T-cell (primary cell): ENCODE measurements at places on chromosomes 11 and 22. TPM values are rescaled to one million over a fixed set of nuclear protein-coding genes. Genes with fewer than 3 reads are reported as not detected.
A peak's percentile ranks its signal among the peaks of the same experiment; 100 is the strongest.

DNA sequence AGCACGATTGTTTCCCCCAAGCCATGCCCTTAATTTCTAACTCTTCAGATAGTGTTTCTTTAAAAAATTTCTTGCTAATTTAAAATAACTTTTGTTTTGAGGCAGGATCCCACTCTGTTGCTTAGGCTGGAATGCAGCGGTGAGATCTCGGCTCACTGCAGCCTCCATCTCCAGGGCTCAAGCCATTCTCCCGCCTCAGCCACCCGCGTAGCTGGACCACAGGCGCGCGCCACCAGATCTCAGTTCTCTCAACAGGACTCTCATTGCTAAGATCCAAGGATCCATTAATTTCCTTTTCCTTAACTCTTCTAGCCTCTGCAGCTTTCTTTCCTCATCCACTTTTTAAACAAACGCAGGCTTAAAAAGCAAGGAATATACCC, 327 bp upstream of the MED17 start:
- H3K27me3 ChIP-seq: no peaks in the 10 kb centered on the region
- H3K36me3 ChIP-seq: no peaks in the 10 kb centered on the region
- H3K27ac ChIP-seq: peak overlapping the region; percentile 86

DNA sequence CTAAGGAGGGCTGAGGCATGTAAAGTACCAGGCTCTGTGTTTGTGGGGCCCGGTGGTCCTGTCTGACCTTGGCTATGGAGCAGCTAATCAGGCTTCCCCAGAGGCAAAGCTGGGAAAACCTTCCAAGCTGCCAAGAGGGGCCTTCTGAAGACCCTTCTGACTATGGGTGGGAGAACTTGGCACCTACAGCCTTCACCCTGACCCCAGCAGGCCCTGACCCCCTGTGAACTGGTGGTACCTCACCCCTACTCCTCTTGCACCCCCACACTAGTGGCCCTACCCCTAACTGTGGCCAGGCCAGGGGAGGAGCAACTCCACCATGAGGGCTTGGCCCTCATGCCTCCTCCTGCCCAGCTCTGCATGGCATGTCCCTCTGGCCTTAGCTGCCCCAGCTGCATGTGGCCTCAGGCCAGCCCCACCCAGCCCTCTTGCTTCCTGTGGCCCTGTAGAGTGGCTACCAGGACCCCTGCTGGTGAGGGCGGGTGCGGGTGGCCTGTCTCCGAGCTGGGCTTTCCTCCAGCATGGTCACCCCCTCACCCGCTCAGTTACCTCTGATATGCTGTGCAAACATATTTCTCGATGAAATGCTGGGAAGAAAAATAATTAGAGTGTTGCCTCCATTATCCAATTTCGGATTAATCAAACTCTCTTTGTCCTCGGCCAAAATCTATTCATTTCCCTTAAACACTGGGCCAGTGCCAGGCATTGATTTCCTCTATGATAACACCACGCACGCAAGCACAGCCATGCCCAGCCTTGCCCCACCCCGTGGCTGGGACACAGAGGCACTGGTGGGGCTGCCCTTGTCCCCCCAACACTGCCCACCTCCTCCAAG, 7.5 kb downstream of the GNAZ start:
- H3K27ac ChIP-seq: no peak overlapping the region
- no peak overlapping the region for H3K4me3 ChIP-seq
- H3K36me3 ChIP-seq: no peaks in the 10 kb centered on the region
- H3K27me3 ChIP-seq: peaks cover 55% of the 10 kb centered on the region
- no peaks in the 10 kb centered on the region for H3K4me1 ChIP-seq

The ZNF215 gene
- total RNA-seq: 0.70 TPM

DNA sequence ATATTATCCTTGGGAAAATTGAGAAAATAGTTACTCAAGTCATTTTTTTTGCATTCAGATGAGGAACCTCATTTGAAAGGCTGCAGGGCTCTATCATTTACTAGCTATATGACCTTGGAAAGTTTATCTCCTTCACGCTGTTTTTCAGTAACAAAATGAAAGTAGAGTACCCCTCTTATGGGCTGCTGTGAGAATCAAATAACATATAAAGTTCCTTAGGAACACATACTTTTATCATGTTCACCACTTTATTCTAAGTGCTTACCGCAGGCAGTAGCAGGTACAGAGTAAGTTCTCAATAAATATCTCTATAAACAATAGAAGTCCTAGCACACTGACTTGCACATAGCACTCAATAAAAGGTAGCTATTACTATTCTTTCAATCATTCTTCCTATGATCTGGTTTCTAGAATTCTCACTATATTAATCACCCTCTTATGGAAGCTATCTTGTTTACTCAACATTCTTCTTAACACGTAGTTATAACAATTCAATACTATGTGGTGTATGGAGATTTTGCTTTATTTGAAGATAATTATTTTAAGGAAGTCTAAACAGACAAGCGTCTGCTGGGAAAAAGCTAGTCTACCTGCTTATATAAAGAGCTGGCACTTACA, 1.9 kb downstream of the C11orf71 start:
- peaks cover 4% of the 10 kb centered on the region for H3K36me3 ChIP-seq
- peaks cover 9% of the 10 kb centered on the region for H3K4me1 ChIP-seq
- H3K27ac ChIP-seq: no peak overlapping the region
- DNase-seq: no peak
- H3K27me3 ChIP-seq: no peaks in the 10 kb centered on the region

The FREY1 gene
- total RNA-seq: 4.6 TPM

The OR52I2 gene
- total RNA-seq: not detected

GRCh38 chr11:110130642-110131238, 37.5 kb downstream of the ZC3H12C start:
- no peaks in the 10 kb centered on the region for H3K4me1 ChIP-seq
- H3K36me3 ChIP-seq: no peaks in the 10 kb centered on the region
- H3K27me3 ChIP-seq: no peaks in the 10 kb centered on the region

The CBLIF gene
- not detected for total RNA-seq

- no peaks in the 10 kb centered on the region for H3K36me3 ChIP-seq
- DNase-seq: no peak
- no peak overlapping the region for H3K27ac ChIP-seq
- H3K4me3 ChIP-seq: no peak overlapping the region
- no peaks in the 10 kb centered on the region for H3K27me3 ChIP-seq
- H3K4me1 ChIP-seq: no peaks in the 10 kb centered on the region
Observed at GRCh38 chr22:30617819-30618218, 10.8 kb downstream of the TCN2 start.

GRCh38 chr11:16217631-16218030, 138.7 kb downstream of the SOX6 start:
- H3K4me3 ChIP-seq: no peak overlapping the region
- no peak overlapping the region for H3K27ac ChIP-seq
- no peaks in the 10 kb centered on the region for H3K4me1 ChIP-seq
- H3K36me3 ChIP-seq: no peaks in the 10 kb centered on the region
- H3K27me3 ChIP-seq: no peaks in the 10 kb centered on the region
- no peak for DNase-seq

DNA sequence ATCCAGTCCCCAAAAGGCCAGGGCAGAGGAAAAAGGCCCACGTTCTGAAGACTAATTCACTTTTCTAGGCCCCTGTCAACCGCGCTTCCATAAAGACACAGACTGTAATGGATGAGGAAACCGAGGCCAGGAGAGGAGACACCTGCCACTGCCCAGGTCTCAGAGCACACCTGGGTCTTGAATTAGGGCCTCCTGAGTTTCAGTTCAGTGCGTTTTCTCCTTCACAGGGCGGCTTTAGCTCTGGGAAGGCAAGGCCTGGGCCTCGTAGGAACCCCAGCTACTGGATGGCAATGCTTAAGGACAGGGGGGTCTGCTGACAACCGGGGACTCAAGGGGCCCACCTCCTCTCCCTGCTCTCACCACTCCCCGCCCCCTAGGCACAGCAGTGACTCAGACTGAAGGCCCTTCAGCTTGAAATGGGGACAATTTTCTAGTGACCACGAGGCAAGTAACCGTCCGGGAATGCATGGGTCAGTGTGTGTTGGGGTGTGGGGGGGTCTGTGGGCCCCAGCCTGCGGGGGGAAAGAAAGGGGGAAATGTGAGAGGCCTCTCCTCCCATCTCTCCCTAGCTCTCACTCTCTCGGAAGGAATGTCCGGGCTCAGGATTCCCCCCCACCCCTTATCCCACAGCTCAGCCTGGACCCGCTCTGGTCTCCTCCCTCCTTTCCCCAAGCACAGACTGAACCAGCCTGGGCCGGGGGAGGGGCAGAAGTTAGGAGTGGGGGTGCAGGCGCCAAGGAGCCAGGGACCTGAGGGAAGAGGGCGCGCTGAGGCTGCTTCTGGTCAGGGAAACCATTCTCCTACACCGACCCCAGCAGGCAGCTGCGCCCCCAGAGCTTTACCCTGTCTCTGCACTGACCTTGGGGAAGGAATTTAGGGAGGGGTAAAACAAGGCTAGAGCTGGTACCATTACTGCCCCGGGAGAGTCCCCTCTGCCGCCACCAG, 17.2 kb downstream of the CREB3L1 start:
- H3K36me3 ChIP-seq: no peaks in the 10 kb centered on the region
- H3K4me3 ChIP-seq: peak overlapping the region; percentile 82
- peaks cover 57% of the 10 kb centered on the region for H3K27me3 ChIP-seq
- no peaks in the 10 kb centered on the region for H3K4me1 ChIP-seq
- H3K27ac ChIP-seq: no peak overlapping the region

The C11orf65 gene
- 0.58 TPM for total RNA-seq

- DNase-seq: no peak
- no peak overlapping the region for H3K4me3 ChIP-seq
- H3K4me1 ChIP-seq: no peaks in the 10 kb centered on the region
- H3K27me3 ChIP-seq: peaks cover 9% of the 10 kb centered on the region
Observed at GRCh38 chr11:10287766-10288715, 6.0 kb downstream of the SBF2 start.

DNA sequence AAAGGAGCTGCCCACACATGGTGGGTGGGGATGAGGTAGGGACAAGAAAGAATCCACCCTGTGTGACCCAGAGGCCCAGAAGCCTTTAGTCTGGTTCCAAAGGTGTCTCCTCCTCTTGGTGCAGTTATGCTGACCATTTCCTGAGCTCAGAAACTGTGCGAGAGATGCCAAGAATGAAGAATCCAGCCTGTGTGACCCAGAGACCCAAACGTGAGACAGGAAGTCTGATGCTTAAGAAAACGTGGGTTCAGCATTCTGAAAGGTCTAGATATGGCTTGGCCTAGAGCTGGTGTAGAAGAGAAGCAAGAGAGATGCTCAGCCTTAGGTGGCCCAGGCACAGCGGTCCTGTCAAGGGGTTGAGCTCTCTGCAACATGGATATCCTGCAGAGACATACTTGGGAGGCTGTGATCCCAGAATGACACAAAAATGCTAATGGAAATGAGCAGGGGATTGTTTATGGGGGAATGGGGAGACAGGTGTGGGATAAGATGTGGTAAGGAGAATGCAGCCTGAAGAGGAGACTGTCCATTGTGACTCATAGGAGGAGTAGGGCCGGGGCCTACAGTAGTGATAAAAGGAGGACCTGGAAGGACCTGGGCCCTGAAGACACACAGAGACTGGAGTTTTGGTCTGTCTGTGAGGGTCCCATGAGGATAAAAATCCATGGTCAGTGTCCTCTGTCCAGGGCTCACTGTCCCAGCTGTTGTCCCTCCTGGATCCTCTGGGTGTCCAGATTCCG, 79.0 kb downstream of the ZNF280B start:
- H3K27me3 ChIP-seq: no peaks in the 10 kb centered on the region
- no peak overlapping the region for H3K4me3 ChIP-seq
- no peaks in the 10 kb centered on the region for H3K36me3 ChIP-seq

GRCh38 chr11:87451395-87451794, 413.7 kb downstream of the TMEM135 start:
- no peak overlapping the region for H3K27ac ChIP-seq
- no peak for DNase-seq
- H3K27me3 ChIP-seq: peaks cover 1% of the 10 kb centered on the region
- no peaks in the 10 kb centered on the region for H3K4me1 ChIP-seq
- H3K4me3 ChIP-seq: no peak overlapping the region
- H3K36me3 ChIP-seq: no peaks in the 10 kb centered on the region

GRCh38 chr22:40444178-40444831, 73.9 kb downstream of the SGSM3 start:
- DNase-seq: no peak
- H3K27me3 ChIP-seq: no peaks in the 10 kb centered on the region
- peaks cover 25% of the 10 kb centered on the region for H3K4me1 ChIP-seq
- peaks cover 34% of the 10 kb centered on the region for H3K36me3 ChIP-seq

DNA sequence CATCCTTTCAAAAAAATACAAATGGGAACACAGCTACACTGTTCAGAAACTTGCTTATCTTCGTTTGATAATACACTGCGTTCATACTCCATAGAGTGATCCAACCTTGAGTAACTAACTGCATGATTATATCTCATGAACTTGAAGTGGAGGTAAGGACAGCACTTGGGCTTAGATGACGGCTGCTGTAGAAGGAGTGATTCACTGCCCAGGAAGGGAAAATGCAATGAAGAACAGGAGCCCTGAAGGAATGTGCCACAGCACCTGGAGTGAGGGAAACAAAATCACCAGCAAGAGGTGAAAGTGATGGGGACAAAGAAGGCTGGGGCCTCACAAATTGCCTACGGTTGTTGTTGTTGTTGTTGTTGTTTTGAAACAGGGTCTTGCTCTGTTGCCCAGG, 44.1 kb upstream of the SC5D start:
- H3K4me3 ChIP-seq: no peak overlapping the region
- no peaks in the 10 kb centered on the region for H3K36me3 ChIP-seq
- no peak for DNase-seq
- H3K27ac ChIP-seq: no peak overlapping the region
- peaks cover 3% of the 10 kb centered on the region for H3K27me3 ChIP-seq

The DSCAML1 gene
- total RNA-seq: 0.96 TPM

The IL18 gene
- total RNA-seq: 0.53 TPM

DNA sequence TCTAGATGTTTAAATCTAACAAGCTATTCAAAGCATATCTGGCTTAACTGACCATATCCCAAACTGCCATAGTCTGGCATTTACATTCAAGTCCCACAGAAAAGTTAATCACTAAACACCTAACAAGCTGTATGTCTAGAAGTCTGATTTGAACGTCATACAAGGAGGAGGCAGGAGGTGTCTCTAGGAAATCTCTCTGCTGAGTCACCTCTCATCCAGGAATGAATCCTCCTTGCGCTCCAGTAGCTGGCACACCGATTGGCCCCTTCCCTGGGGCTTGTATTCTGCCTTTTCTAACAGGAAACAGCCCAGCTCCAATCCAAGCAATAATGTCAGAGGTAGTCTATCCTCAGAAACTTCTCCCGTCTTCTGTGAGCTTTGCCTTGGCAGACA, 31.8 kb downstream of the FEZ1 start:
- H3K4me1 ChIP-seq: no peaks in the 10 kb centered on the region
- no peaks in the 10 kb centered on the region for H3K36me3 ChIP-seq
- H3K4me3 ChIP-seq: no peak overlapping the region
- no peak overlapping the region for H3K27ac ChIP-seq

- H3K4me1 ChIP-seq: no peaks in the 10 kb centered on the region
- no peaks in the 10 kb centered on the region for H3K36me3 ChIP-seq
- no peak overlapping the region for H3K4me3 ChIP-seq
- no peak for DNase-seq
Observed at GRCh38 chr11:1049431-1049891, 12.9 kb upstream of the MUC6 start.

DNA sequence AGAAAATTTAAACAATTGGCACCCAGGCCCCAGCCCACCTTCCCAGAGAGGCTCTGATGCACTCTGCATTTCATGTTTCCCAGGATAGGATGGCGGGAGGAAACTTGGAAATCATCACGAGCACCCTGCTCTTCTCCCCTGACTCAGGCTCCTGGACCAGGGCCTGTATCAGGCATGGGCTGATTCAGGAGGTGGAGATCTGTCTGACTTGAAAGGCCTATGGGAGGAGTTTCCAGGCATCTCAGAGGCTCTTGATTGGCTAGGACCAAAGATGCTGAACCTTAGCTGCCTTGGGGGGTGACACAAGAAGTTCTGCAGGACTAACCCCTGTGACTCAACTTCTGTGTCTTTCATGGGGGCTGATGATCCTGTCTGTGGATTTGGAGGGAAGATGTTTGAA, 106.2 kb downstream of the PKNOX2 start:
- H3K27me3 ChIP-seq: peaks cover 2% of the 10 kb centered on the region
- no peak overlapping the region for H3K4me3 ChIP-seq
- H3K4me1 ChIP-seq: no peaks in the 10 kb centered on the region
- H3K36me3 ChIP-seq: no peaks in the 10 kb centered on the region

- peaks cover 7% of the 10 kb centered on the region for H3K36me3 ChIP-seq
- no peak overlapping the region for H3K27ac ChIP-seq
- DNase-seq: no peak
Observed at GRCh38 chr11:124656774-124657630, 16.5 kb downstream of the SIAE start.
